Fibroblast of the conjunctiva (primary cell): ENCODE measurements at places on chromosomes 2 and 18.
A peak's percentile ranks its signal among the peaks of the same experiment; 100 is the strongest.

GRCh38 chr2:134173338-134174016 is 80.4 kb upstream of the MGAT5 start:
- DNase-seq: no peak

DNA sequence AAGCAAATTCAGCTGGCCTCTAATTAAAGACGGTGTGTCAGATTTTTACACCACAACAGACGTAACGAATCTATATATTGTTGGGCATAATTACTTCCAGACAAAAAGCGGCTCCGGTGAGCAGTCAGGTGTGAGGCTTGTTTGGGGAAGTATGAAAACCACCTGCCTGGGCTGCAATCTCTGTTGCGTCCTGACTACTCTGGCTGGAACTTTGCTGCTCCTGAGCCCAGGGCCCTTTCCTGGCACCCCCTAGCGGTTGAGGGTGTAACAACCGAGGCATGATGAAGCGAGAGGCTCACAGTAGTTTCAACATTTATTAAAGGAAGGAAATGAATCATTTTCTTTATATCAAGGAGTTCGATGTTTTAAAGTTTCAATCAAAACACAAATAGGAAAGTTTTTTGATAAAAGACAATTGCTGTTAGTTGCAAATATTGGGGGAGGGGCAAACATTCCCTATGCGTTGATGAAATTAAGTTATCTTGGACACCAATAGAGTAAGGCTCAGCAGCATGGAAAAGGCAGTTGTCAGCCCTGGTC is 10.6 kb upstream of the ITGB6 start:
- DNase-seq: no peak

DNA sequence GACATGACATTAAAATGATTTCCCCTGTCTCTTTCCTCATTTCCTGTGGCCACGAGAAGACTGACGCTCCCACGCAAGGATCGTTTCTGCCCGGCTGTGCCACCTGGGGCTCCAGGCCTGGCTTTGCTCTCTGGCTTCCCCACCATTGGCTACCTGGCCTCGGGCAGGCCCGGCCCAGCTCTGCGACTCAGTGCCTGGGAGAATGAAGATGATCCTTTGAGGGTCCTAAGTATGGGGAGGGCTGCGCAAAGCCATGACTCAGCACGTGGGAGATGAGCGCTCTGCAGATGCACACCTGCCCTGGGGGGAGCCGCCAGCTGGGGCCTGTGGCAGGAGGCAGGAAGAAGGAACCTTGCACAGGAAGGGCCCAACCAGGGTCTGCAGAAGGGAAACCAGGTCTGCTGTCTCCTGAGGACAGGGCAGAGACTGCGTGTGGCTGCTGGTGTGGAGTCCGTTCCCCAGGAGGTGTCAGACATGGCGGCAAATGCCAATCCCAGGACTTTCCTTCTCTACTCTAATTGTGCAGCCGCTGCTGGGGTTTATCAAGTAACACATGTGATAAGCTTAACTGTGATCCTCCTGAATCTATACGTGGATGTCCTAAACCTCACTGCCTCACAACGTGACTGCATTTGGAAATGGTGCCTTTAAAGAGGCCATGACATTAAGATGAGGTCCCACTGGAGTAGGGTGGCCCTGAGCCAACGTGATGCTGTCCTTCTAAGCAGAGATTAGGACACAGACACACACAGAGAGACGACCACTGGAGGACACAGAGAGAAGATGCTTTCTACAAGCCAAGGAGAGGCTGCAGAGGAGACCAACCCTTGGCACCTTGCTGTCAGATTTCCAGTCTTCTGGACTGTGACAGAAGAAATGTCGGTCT is 32.9 kb downstream of the MBP start:
- no peak for DNase-seq

DNA sequence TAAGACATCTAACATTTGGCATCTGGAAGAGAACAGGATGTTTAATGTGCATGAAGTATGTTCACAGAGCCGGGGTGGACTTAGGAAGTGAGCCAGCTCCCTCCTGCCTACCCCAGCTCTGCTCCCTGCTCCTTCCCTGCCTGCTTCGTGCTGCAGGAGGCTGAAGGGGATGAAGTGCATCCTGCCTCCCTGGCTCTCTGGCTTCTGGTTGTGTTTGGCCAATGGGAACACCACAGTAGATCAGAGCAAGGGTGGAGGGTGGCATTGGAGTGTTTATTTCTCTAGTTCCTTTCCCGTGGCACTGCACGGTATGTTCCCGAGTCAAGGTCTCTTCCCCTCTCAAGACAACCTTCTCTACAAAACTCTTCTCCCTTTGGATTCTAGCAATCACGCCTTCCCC is 379.9 kb downstream of the CLIP4 start:
- no peak for DNase-seq

DNA sequence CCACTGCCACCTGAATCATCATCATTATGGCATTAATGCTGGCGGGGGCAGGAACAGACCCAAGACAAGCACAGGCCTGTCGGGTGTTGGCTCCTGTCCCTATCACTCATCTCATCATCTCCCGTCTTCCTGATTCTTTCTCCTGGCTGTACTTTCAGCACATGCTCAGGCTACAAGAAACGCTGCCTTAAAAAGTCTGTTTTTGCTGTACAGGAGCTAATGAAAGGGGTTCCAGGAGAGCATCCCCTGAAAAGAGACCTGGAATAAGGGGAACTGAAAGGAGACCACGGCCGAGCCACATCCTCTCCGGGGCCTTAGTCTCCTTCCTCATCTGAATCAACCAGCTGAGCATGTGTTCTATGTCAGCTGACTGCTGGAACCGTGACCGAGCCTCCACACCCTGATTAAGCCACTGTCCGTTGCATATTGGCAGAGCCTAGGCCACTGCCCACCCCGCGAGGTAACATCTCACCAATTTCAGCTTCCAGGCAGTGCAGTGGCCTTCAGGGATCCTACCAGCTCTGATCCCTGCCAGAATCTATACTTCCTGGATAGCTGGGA is 62.6 kb downstream of the DNMT3A start:
- DNase-seq: no peak

GRCh38 chr2:38581193-38582147 is 21.3 kb downstream of the HNRNPLL start:
- DNase-seq: peak; percentile 74

DNA sequence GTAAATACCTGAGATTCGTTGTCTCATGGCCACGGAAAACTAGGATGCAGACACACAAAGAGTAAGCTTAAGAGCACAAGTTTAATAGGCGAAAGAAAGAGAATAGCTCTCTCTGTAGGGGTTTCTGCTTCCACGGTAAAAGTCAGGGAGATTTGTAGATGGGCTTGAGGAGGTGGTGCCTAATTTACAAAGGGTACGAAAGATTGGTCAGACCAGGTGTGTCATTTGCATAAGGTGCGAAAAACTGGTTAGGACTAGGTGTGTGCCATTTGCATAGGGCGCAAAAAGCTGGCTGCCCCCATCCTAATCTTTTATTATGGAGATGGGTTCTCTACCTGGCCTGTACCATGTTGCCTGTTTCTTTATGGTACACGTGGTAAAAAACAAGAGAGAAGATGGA is 170.5 kb upstream of the DOK6 start:
- DNase-seq: no peak

GRCh38 chr2:118721817-118722551 is 125.5 kb downstream of the EN1 start:
- no peak for DNase-seq

DNA sequence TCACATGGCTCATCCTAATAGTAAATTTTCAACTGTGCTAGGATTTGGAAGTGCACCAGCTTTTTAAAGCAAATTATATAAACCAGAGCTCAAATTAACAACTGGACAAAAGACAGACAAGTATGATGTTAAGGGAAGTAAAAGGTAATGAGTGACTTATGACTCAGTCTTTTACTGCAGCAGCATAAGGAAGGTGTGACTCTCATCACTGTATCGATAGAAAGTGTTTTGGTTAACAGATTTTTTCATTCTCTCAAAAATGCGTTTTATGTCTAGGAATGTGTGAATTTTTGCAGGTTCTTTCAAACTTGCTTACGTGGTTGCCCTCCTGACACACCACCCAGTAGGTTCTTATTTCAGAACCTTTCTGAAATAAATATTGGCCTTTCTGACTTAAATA is 244.2 kb upstream of the BOD1L2 start:
- no peak for DNase-seq

- DNase-seq: no peak
Measured at GRCh38 chr2:139964721-139965440, 1184.7 kb upstream of the NXPH2 start.

DNA sequence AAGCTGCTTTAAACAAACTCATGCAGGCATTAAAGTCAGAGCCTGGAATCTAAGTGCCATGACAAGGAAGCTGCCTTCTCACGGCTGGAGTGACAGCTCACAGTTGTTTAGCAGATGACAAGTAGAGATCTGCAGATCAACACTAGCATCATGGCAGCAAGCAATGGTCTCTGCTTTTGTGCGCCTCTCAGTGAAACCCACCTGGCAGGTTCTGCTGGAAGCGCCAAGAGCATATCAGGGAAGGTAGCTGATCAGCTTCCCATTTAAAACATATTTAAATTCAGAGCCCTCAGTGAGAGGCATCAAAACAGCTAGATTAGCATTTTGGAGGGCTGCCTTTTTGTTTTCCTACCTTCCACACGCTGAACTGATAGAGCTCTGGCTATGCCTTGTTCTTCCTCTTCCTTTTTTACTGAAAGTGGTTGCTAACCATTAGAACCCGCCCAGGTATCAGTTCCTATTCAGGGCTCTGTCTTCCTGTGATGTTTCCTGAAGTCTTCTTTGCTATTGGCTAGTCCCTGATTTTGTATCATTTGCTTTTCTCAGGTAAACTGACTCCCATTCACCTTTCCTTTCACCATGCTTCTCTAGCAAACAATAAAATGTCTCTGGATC is 70.8 kb downstream of the TMEM200C start:
- no peak for DNase-seq

DNA sequence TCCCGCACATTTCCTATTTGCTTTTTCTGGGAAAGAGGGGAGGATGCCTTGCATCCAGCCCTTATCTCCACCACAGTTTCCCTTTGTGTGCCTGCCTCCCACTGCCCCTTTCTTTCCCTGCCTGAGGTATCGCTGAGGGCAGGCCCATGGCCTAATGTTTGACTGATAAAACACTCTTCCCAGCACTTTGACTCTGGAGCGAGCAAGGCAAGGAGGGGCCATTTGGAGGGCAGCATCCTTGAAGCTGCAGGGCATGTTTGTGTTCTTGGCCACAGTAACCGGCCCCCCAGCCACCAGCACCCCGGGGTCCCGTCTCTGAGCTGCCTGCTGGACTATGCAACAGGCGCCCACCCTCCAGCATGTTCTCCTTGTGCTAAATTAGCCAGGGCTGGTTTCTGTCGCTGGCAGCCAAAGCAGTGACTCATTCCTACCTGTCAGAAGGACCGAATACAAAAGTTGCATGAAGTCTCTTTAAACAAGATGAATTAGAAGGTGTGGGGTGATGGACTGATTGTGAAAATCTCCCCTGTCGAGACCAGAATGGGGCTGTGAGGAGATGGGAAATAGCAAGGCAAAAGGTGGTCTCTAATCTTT is 50.7 kb downstream of the BCL2L11 start:
- DNase-seq: no peak

GRCh38 chr2:119439574-119440500 is 8.2 kb downstream of the TMEM37 start:
- DNase-seq: no peak

- peak; percentile 74 for DNase-seq
Measured at GRCh38 chr2:113760400-113760799, 4.0 kb upstream of the SLC35F5 start.

GRCh38 chr2:181309586-181309985 is 147.6 kb upstream of the ITGA4 start:
- no peak for DNase-seq

- DNase-seq: no peak
Measured at GRCh38 chr2:150491943-150492342, 4.5 kb upstream of the RND3 start.

DNA sequence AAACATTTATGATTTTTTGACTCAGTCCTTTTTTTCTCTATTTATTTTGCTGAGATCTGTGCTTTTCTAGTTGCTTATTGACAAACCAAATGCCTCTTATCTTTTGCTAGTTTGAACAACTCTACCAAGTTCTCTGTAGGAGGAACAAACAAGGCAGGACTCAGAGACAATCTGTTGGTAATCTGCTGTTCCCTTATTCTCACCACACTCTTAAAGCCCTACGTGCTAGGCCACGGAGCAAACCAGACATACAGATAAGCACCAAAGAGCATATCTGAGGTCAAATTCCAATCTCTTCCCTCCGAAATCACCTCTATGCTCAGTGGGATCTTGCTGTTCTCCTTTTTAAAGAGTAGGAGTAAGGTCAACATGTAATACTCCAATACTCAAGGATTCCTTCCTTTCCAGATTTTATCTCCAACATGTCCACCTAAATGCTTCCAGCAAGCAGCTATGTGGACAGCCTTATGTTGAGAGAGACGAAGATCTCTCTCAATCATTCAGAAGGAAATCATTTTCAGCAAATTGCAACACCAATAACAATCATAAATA is 18.4 kb downstream of the FN1 start:
- DNase-seq: no peak

- DNase-seq: no peak
Measured at GRCh38 chr2:105683011-105683492, 61.7 kb upstream of the NCK2 start.
